Brain (organoid and tissue), 16 donors: ENCODE measurements at places on chromosomes 16 and 17.

DNA sequence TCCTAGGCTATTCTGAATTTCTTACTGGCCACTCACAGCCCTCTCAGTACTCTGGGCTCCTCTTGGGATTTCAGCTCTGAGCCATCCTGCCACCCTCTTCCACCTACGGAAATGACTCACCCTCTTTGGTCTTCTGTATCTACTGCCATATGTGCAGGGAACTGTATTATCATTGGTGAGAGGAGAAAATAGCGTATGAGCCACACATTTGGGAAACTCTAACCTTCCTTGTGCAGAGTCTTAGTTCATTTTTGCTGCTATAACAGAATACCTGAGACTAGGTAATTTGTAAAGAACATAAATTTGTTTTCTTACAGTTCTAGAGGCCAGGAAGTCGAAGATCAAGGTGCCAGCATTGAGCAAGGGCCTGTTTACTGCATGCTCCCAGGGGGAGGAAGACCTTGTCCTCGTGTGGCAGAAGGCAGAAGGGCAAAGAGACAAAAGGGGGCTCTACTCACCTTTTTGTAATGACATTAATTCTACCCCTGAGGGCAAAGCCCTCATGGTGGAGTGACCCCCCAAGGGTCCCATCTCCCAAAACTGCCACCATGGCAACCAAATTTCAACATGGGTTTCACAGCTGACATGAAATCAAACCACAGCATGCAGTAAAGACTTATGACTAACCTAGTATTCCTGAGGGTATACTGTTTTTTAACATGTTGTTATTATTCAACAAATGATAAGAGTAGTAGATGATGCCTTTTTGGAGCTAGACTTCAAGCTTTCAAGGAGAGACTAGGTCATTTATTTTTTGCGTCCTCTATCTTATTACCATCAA lies 191.8 kb downstream of the PRKCA start:
- no peak for DNase-seq

DNA sequence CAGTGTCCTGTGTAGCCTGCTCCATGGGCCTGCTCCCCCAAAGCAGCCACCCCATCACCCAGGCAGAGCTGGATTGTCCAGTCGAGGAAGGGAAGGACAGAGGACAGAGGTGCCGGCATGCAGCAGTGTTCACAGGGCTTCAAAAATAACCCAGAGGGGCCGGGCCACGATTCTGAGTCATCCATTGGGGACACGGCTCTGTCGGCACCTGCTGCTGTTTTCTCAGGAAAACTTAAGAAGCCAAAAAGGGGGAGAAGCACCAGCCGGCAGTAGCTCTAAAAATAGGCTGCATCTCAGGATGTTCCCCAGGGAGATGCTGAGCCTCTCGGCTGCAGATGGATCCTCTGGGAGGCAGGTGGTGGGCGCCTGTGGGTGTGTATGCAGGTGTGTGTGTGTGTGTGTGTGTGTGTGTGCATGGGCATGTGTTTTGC lies 1.6 kb downstream of the CA7 start:
- DNase-seq = peak; percentile 8

DNA sequence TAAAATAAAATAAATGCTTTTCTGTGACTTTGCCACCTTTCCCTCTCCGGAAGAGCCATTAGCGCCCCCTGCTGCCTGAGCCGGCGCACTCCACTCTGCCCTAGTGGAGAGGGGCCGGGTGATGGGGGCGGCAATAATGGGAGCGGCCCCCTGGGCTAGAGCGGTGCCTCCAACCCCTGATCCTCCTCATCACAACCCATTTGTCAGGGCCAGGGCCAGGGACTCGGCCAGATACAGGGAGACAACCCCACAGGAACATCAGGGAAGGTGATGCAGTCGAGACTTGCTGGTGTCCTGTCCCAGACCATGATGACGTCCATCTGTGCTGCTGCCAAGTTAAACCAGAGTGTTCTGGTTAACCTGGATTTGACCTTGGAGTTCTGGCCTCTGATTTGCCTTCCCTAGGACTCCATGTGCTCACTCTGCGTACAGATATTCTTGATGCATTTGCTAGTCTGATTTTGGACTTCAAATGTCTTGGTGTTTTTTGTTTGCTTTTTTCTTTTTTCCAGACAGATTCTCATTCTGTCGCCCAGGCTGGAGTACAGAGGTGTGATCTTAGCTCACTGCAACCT lies 46.1 kb upstream of the BPTF start:
- DNase-seq = no peak

- DNase-seq = no peak
Observed at GRCh38 chr16:49356728-49357488, 16.7 kb upstream of the C16orf78 start.

GRCh38 chr17:31746884-31747495 lies 112.1 kb downstream of the COPRS start:
- no peak for DNase-seq

DNA sequence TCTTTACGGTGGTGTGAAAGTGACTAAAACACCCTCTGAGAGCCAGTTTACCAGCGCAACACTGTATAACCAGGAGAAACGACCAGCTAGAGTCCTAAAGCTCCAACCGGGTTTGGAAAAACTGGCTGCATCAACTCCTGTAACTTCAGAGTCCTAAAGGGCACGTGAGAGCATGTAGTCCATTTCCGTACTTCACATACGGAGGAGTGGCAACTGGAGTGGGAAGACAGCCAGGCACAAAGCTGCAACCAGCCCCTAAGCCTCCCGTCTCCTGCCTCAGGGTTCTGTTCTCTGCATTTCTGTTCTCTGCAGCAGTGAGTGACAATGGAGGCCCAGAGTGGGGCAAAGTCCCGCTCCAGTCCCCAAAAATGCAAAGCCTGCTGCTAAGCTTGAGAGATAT lies 19.2 kb downstream of the TEKT1 start:
- DNase-seq = no peak

DNA sequence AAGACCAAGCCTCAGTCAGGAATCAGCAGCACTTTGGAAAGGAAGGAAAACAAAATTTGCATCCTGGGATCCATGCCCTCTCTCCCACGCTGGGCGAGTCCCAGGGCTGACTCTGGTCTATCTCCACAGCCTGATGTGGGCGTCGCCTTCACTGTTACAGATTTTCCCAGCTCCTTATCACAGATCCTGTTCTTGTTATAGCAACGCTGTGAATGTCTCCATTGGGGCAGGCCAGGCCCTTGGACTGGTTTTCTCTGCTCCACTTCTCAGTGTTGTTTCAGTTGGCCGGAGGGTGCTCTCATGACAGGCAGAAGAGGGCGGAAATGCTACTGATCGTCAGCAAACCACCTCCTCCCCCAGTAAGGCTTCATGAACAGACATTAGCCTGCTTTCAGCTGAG lies 127.9 kb upstream of the CDH11 start:
- DNase-seq = no peak

- DNase-seq = no peak
Observed at GRCh38 chr17:21352981-21353265, 23.2 kb upstream of the KCNJ12 start.
